ENCODE measurements at places on chromosomes 13 and 19. TPM values are rescaled to one million over a fixed set of nuclear protein-coding genes. Genes with fewer than 3 reads are reported as not detected.

Gene C13orf42
- total RNA-seq: not detected

Gene ZNF177
- 1.8 TPM for total RNA-seq

Gene GPR183
- total RNA-seq: 11.8 TPM

Gene ZNF835
- 5.3 TPM for total RNA-seq

Gene DLEU7
- total RNA-seq: 0.28 TPM

Gene ZNF560
- total RNA-seq: not detected

GRCh38 chr19:34589730-34590129 lies 87.2 kb downstream of the SCGB2B2 start:
- no peak for DNase-seq

GRCh38 chr13:35835989-35836388 lies 295.2 kb downstream of the DCLK1 start:
- DNase-seq: no peak

GRCh38 chr19:6540918-6541689 lies 10.3 kb downstream of the TNFSF9 start:
- no peak for DNase-seq

GRCh38 chr19:45523642-45524256 lies 16.5 kb downstream of the VASP start:
- DNase-seq: peak; percentile 94

DNA sequence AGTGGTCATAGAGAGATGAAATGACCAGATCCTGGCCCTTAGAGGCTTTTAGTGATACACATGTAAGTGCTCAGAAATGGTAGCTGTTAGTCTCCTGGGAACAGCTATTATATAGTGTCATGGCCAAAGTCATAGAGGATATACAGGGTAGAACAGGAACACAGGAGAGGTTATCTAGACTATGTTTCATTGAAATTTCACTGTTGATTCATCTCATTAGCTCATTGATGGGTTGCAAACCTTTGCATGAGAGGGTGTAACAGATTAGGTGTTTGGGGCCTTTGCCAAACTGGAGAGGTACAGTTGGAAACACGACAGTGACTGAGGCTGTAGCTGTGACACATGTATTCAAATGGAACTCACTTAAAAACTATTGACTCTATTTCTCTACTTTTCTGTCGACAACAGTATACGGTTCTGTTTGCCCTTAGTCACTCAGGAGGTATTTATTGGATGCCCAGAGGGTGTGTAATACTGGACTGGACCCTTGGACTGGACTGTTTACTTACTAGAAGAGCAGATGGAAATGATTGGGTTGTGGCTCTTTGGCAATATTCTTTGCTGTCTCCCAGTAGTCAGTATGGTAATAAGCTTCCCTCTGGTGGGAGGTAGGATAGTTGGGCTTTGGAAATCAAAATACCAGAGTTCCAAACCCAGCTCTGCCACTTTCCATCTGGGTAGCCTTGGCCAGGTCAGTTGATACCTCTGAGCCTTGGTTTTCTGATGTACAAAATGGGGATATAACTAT lies 29.8 kb downstream of the ARHGAP35 start:
- no peak for DNase-seq

DNA sequence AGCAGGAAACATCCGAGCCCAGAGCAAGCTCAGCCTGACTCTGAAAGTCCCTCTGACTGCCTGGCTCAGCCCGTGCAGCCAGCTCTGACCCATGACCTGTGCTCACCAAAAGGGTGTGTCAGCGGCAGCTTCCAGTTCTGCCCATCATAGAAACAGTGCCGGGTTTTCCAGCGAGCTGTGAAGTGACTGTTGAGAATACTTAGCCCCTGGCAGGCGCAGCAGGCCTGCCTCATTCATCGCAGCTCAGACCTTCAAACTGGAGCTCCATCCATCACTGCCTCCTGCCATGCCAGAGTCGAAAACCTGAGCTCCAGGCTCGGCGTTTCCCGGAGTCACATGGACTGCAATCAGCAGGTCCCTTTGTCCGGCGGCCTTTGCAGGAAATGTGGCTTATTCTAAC lies 16.3 kb upstream of the GSX1 start:
- peak; percentile 38 for DNase-seq

DNA sequence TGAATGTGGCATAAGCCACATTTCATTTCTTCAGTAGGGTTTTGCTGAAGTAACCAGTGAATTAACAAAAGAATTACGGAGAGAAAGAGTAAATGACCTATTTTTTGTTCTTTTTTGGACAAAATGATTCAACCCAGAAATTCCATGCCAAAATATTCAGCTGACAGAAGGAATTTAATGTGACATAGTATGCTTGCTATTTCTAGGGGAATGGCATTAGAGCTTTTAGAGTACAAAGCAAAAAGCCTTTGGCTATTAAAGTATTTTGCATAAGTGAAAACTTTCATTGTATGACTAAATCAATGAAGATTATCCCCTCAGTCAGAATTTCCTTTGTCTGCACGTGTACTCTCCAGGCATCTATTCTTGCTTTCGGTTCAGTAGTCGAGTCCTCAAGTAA lies 465.3 kb downstream of the COG6 start:
- no peak for DNase-seq

Data from kidney (tissue), 22 donors.